Coronary artery (tissue), 2 donors: ENCODE measurements at places on chromosomes 2 and 18.
A peak's percentile ranks its signal among the peaks of the same experiment; 100 is the strongest.

DNA sequence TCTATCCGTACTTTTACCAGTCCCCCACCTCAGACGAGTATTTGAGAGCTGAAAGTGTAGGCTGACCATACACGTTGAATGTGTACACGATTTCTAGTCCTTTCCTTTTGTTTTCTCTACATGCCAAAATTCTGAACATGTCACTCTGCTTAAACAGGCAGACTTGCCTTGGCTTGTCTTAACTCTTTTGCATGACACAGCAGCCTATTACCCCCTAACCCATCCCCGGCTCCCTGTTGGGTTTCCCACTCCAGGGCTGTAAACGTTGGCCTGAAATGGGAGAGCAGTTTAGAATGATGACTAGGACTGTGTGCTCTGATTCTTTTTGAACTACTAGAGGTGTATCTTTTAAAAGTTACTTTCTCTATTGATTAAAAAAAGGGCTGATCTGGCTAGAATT, 19.1 kb downstream of the MTCL1 start:
- no peak for DNase-seq

DNA sequence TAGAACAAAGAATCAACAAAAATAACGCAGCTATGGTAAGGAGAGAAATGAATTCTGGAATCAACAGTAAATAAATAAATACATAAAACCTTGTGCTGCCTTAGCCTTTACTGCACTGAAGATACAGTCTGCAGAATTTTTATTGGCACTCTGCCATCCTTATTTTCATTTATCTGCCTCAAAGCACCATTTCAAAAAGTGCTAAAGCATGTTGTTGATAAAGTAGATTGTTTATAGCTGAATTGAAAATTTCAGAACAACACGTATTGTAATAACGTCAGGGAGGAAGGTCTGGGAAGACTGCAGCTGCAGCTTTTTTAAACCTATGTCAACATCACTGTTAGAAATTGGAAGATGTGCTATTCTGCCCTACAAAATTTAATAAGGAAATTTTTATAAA, 787.2 kb downstream of the PLCL1 start:
- no peak for DNase-seq

- DNase-seq = no peak
These were observed 177.1 kb downstream of the PTGR3 start for GRCh38 chr18:75031717-75032317.

- no peak for DNase-seq
These were observed 88.4 kb upstream of the STK17B start for GRCh38 chr2:196259507-196260481.

- no peak for DNase-seq
These were observed 162.5 kb upstream of the EPAS1 start for GRCh38 chr2:46134531-46135227.

DNA sequence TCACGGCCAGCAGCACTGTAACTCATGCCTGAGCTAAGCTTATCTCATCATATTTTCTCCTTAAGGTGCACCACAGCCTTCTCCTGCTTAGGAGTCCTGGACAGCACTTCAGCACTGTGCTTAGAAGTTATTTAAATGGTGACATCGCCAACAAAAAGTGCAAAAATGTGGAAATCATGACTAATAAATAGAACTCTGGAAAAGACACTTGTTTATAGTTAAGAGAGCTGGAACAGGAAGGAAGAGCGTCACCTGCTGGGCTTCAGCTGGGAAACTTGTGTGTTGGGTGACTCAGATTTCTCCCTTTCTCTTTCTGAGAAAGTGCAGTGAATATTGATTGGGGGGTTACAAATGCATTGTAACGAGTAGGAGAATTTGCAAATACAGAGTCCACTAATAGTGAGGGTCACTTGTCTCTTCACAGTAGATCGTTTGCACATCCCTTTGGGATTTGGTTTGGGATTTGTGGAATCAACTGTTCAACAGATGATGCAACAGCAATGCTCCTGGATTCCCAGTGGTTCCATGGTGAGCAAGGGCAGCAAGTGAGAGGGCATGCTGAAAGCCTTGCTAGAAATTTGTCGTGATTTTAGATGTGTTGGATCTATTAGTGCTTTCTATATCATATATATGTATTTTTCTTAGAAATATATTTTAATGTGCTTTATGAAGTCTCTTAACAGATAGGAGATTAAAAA, 84.2 kb downstream of the DOK6 start:
- DNase-seq = no peak

- DNase-seq = no peak
These were observed 980 bp upstream of the SPTBN1 start for GRCh38 chr2:54455131-54455562.

GRCh38 chr2:120960770-120961366, 225.2 kb downstream of the GLI2 start:
- no peak for DNase-seq

DNA sequence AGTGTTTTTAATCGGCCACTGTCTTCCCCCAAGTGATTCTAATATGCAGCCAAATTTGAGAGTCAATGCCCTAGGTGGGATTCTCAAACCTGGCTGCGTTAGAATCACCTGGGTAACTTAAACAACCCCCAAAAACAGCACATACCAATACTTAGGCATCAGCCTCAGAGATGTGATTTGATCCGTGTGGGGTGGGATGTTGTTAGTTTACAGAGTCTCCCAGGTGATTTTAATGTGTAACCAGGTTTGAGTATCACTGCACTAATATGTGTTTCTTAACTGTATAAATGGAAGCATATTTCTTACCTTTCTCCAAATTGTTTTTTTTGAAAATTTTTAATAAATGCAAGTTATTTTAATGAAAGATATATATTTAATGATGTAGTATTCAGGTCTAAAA, 135.4 kb downstream of the PLCL1 start:
- DNase-seq = no peak

DNA sequence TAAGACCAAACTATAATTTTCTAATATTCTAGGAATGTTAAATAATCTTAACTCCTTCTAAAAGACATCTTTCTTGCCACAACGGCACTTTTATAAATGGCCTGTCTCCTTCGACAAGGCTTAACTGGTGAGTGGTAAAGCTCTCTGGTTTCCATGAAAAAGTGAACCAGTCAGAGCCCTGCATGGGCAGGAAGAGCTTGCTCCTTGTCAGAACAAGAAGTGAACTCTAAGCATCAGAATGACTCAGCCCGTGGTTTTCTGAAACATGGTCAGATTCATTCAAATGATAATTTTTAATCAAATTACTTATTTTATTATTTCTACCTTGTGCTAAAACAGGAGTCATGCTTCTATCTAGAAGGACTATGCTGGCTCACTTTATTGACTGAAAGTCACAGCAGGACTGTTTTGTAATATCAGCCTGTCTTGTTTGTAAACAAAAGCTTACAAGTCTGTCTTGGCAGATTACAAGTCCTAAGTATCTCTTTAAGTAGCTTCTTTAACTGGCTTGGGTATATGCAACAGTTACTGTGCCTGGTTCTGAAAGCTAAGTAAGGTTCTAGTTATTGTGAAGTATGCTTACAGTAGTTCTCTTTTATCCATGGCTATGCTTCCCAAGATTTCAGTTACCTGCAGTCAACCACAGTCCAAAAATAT, 245.4 kb downstream of the NAPG start:
- no peak for DNase-seq

DNA sequence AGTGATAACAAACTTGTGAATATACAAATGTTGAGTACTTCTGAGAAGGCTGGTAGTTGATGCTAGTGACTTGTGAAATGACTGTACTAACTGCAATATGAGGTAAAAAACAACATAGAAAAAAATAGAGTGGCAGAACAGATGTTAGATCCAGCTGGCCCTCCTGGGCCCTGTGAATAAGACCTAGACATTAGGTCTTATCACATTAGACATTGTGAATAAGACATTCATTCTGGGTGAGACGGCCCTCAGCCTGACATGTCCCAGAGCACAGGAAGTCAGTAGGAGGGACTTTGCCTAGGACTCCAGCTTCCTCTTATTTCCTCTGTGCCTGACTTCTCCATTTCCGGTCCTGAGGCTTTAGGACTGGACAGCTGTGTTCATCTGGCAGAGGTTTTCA, 22.9 kb downstream of the DOK1 start:
- no peak for DNase-seq

- DNase-seq = no peak
These were observed 32.4 kb downstream of the TMEM177 start for GRCh38 chr2:119711352-119711751.

- no peak for DNase-seq
These were observed 270.5 kb upstream of the CDH19 start for GRCh38 chr18:66874375-66874774.

DNA sequence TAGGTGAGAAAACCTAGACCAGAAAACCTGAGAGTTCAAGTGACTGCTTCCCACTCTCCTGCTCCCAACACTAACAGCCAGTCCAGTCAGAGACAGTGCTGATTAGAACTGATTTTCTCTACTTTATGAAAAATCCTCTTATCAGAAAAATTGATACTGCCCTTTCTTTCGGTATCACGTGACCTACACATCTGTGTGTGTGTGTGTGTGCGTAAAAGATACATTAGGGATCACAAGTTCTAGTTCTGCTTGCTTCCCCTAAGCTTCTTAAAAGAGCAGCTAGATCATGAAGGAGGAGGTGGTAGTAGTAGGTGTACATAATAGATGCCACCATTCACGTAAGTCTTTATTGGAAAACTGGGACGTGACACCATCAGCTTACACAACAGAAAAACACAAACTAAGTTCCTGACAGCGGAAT, 1.5 kb downstream of the ARL5A start:
- no peak for DNase-seq

- DNase-seq = no peak
These were observed 15.3 kb upstream of the ARID5A start for GRCh38 chr2:96521219-96521618.

- no peak for DNase-seq
These were observed 1474.1 kb upstream of the SLC39A10 start for GRCh38 chr2:194182888-194183287.

DNA sequence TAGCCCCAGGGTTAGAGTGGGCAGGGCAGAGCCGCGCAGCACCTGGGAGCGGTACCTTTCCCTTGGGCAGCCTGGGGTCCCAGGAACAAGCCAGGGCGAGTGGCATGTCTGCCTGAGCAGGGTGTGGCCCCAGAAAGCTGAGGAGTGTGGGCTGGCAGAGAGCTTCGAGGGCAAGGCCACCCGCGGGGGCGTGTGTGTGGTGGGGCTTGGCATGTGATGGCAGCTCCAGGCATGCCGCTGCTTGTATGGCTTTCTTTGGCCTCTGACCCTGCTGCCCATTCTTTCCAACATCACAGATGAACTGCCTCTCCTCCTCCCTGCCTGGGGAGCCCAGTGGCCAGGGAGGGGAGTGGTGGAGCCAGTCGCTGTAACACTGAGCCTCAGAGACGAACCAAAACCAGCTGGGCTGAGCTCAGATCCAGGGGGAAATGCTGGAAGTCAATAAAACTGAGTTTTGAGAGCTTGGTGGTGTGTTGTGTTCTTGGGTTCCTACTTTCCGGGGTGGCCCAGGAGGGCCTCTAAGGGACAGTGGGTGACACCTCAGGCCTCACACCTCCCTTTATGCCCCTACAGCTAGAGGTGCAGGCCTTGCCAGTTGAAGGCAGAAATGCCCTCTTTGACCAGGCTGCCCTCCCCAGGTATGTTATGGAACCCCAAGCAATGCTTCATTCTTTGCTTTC, 7.4 kb downstream of the DNAJB2 start:
- DNase-seq = peak; percentile 55

DNA sequence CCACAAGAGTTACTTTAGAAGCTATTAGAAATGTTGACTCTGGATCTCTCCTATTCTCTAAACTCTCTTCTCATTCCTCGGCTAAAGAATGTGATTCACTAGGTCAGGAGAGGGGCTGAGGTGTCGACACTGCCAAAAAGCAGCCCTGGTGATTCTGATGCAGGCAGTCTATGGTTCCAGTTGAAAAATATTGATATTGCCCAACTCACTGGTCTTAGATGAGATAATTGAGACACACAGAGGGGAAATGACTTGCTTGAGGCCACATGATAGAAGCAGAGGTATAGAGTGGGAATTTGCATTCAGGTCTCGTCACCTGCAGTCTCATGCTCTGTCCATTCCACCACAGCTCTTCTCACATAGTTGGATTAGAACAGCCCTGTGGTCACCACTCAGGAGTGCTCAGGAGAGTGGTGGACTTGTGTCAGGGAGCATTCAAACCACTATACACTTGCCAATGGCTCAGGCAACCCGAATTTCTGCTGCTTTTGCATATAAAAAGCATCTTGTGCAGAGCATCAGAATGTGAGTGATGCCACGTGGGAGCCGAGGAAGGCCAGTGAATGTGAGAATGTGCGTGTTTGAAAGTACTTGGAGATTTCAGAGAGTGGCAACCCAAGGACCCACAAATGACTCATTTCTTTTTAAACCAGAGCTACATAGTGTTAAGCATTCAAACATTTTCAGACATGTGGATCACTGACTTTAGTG, 65.1 kb upstream of the CTLA4 start:
- DNase-seq = no peak

GRCh38 chr2:15623481-15623796, 31.8 kb downstream of the DDX1 start:
- DNase-seq = no peak

DNA sequence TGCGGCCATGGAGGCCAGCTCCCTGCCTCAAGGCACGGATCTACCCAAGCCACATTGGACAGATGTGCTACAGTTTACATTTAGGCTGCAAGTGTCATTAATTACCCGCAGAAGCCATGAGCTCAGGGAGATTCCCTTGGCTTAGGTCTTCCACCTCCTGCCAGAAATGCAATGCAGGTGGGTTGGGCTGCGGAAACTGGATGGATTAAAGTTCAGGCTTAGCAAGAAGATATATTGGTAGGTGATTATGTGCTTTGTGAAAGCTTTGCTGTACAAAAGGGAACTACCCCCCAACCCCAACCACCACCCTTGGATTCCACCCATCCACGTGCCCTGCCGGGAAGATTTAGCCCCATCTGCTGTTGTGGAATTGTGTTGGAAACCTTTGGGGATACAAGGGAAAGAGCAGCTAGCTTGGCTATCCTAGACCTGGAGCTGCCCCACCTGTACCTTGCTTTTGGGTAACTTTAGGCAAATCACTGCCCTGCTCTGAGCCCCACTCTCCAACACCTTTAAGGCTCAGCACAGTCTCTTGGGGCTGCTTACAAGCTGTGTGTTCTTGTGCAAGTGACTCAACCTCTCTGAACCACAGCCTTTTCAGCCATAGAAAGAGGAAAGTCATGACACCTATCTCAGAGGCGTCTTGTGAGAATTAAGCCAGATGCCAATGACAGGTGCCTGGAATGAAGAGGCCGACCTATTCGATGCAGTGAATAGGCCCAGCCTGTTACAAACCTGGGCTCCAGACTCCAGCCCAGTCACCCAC, 141.6 kb upstream of the GLI2 start:
- no peak for DNase-seq

- DNase-seq = no peak
These were observed 76.3 kb downstream of the CLHC1 start for GRCh38 chr2:55155764-55156281.

DNA sequence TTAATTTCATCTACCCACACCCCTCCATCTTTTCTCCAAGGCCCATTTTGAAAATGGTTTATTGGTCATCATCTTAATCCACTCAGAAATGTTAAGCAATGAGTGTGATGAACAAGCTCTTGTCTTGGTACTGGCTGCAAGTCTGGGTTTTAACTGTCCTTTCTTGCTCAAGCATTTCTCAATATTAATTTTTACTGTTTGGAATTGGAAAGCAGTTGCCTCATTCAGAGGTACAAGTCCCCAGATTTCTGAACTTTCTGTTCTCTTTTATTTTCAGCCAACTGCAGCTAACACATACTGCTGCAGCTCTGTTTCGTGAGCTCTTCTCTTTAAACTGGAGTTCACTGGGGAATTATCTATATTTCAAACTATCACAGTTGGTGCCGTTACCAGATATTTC, 99.4 kb upstream of the TEX51 start:
- DNase-seq = no peak
